Hepatocyte (in vitro differentiated cells): ENCODE measurements at places on chromosomes 7 and 10. TPM values are rescaled to one million over a fixed set of nuclear protein-coding genes. Genes with fewer than 3 reads are reported as not detected.

GRCh38 chr10:84095811-84096497 is 43.4 kb upstream of the GHITM start:
- no peak overlapping the region for H3K27ac ChIP-seq
- no peaks in the 10 kb centered on the region for H3K4me1 ChIP-seq
- H3K4me3 ChIP-seq, result no peak overlapping the region
- no peak for DNase-seq

- H3K27me3 ChIP-seq, result peaks cover 3% of the 10 kb centered on the region
- H3K27ac ChIP-seq, result no peak overlapping the region
- no peaks in the 10 kb centered on the region for H3K36me3 ChIP-seq
Measured at GRCh38 chr7:128387216-128388144, 22.3 kb downstream of the IMPDH1 start.

DNA sequence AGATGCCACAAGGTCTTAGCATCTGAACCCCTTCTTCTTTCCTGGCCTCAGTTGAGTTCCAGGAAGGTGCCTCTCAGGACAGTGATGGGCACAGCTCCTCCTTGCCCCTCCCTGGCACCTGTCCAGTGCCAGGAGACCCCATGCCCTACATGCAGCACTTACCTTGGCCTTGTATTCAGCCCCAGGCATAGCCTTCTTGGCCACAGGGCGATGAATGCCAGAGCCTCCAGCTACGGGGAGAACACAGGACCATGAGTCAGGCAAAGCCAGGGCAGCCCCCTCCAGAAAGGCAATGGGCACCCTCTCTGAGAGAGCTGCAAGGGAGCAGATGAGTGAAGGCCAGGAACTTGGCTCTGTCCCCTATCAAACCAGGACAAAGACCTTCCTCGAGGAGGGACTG is 24.3 kb upstream of the FRAT2 start:
- no peak overlapping the region for H3K4me3 ChIP-seq
- no peaks in the 10 kb centered on the region for H3K4me1 ChIP-seq
- no peaks in the 10 kb centered on the region for H3K36me3 ChIP-seq

The SNCG gene
- total RNA-seq, result 2.7 and 12.1 TPM in 2 replicates

DNA sequence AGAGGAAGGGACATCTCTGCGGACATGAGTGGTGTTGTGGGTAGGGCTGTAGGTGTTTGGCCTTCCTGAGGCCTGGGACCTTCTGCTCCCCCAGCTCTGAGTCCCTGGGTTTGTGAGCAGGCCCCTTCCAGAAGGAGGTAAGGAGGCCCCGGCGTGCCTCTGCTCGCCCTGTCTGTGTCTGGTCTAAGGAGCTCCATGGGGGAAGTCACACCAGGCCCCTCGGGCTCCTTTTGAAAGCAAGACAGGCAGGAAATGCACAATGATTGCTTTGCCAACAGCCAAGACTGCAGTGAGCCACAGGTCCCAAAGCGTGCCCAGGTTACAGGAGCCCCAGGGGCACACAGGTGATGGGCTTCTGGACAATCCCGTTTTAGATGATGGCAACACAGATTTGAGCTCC is 89.5 kb downstream of the FAM53B start:
- no peak overlapping the region for H3K27ac ChIP-seq
- no peak for DNase-seq
- no peaks in the 10 kb centered on the region for H3K4me1 ChIP-seq
- H3K36me3 ChIP-seq, result no peaks in the 10 kb centered on the region
- no peak overlapping the region for H3K4me3 ChIP-seq

The ZC3HAV1 gene
- total RNA-seq, result 25.5 and 27.9 TPM in 2 replicates

The FFAR4 gene
- 0.16 TPM in 1 of 2 replicates, not detected in the other for total RNA-seq

DNA sequence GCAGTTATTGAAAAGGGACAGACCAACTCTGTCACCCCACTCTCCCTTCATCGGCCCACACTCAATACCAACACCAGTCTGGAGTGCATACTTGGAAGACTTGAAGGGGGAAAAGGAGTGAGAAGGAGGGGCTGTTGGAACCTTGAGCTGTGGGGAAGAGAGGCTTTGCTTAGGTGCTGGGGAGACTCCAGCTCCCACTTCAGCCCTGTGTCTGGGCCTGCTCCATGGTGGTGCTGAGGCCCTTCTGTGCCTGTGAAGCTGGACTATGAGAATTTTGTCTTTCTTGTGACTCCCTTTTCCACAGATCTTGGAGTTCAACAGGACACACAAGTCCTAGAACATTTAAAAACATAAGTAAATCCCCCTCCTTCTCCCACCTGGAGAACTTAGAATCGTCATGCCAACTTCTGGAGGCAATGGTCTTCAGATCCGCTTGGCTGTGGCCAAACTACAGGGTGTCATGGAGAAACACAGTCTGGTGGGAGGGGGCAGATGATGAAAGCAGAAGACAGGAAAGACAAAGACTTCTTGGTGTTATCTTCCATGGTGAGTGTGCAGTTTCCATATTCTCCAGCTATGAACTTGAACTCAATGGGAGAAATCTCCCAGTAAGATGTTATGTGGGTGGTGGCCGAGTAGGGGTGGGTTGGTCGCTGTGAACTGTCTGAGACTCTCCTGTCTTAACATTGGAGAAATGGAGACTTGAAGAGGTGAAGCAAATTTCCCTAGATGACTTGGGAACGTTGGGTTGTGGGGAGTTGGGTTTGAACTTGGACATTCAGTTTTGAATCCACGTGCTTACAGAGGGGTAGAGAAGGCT is 18.4 kb upstream of the GIMAP8 start:
- peaks cover 3% of the 10 kb centered on the region for H3K27me3 ChIP-seq
- H3K4me3 ChIP-seq, result no peak overlapping the region
- DNase-seq, result no peak
- H3K27ac ChIP-seq, result no peak overlapping the region
- H3K36me3 ChIP-seq, result no peaks in the 10 kb centered on the region
- H3K4me1 ChIP-seq, result no peaks in the 10 kb centered on the region

DNA sequence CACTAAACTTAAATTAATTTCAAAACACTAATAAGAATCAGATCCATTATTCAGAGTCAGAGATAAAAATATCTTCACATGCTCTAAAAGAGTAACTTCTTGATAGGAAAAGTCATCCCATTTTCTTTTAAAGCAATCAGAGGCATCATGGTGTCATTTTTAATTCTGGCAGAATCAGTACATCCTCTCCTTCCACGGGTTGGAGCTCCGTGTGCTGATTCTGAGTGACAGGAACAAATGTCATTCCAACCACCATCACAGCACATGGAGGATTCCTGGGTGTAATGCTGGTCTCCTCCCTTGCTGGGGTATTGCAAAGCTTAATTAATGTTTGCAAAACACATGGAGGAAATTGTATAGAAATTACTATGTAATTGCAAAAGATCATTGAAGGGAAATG is 114.5 kb upstream of the IMMP2L start:
- no peak overlapping the region for H3K27ac ChIP-seq
- no peak for DNase-seq
- H3K36me3 ChIP-seq, result no peaks in the 10 kb centered on the region
- no peak overlapping the region for H3K4me3 ChIP-seq

- H3K4me3 ChIP-seq, result no peak overlapping the region
- no peaks in the 10 kb centered on the region for H3K36me3 ChIP-seq
- peak; percentile 66 for DNase-seq
- H3K27me3 ChIP-seq, result no peaks in the 10 kb centered on the region
- H3K4me1 ChIP-seq, result no peaks in the 10 kb centered on the region
Measured at GRCh38 chr7:140005754-140006503, 56.8 kb downstream of the PARP12 start.

The CFTR gene
- total RNA-seq, result 72.9 and 87.0 TPM in 2 replicates

The CTAGE6 gene
- total RNA-seq, result 0.07 TPM in 1 of 2 replicates, not detected in the other

The DDIT4 gene
- 162 and 165 TPM in 2 replicates for total RNA-seq

GRCh38 chr7:1920266-1920681 is 250.2 kb downstream of the ELFN1 start:
- no peak overlapping the region for H3K4me3 ChIP-seq
- no peaks in the 10 kb centered on the region for H3K27me3 ChIP-seq

- peaks cover 32% of the 10 kb centered on the region for H3K4me1 ChIP-seq
- peak; percentile 22 for DNase-seq
- peak overlapping the region; percentile 56 for H3K27ac ChIP-seq
- no peaks in the 10 kb centered on the region for H3K27me3 ChIP-seq
- H3K4me3 ChIP-seq, result no peak overlapping the region
Measured at GRCh38 chr10:119896061-119896655, 3.6 kb downstream of the SEC23IP start.

DNA sequence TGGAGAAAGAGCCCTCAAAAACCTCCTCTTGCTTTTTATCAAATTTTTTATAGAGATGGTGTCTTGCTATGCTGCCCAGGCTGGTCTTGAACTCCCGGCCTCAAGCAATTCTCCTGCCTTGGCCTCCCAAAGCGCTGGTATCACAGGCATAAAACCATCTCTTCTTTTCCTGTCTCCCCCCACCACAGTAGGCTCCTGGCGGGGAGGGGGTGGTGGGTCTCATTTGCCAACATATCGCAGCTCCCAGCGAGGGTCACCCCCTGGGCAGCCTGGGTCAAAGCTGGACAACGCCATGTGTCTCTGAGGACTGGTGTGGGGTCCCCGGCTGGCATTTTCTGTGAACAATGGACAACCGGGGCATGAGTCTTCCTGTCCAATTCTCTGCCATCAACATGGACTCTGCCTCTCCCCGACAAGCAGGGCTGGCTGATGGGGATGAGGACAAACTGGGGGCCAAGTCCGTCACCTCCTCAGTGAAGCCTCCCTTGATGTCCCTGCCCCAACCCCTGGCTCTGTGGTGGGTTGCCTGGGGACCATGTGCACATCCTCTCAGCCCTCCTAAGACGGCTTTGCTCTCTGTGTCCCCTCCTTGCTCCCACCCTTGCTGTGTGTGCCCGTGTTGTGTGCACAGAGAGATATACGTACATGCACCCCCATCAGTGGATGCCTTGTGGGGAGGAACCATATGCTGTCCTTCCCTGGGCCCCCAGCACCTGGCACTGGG is 86.4 kb upstream of the GNA12 start:
- H3K36me3 ChIP-seq, result no peaks in the 10 kb centered on the region
- no peak overlapping the region for H3K4me3 ChIP-seq
- H3K27me3 ChIP-seq, result no peaks in the 10 kb centered on the region
- no peak for DNase-seq

The NXPH1 gene
- total RNA-seq, result 0.28 TPM in 1 of 2 replicates, not detected in the other

- H3K36me3 ChIP-seq, result no peaks in the 10 kb centered on the region
- no peaks in the 10 kb centered on the region for H3K27me3 ChIP-seq
- H3K4me1 ChIP-seq, result peaks cover 34% of the 10 kb centered on the region
Measured at GRCh38 chr10:22433875-22434274, 88.6 kb downstream of the SPAG6 start.

DNA sequence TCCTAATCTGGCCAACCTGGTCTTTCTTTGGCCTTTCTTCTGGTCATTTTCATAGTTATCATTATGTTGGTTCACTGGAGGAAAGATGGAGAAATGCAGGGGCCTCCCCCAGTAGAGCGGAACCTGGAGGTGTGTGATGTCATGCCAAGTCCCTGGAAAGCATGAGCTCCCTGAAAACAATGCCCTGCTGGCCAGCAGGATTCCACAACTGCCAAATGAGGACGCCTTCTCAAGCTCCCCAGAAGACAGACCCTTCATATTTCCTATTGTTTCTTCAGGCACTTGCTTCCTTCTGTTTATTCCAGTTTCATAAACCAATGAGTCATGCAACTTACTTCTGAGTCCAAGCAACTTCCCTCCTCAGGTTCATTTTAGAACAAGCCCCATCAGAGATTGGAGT is 339.0 kb downstream of the GATA3 start:
- H3K27ac ChIP-seq, result no peak overlapping the region
- DNase-seq, result no peak
- H3K4me3 ChIP-seq, result no peak overlapping the region
- no peaks in the 10 kb centered on the region for H3K36me3 ChIP-seq
- no peaks in the 10 kb centered on the region for H3K4me1 ChIP-seq
- no peaks in the 10 kb centered on the region for H3K27me3 ChIP-seq

DNA sequence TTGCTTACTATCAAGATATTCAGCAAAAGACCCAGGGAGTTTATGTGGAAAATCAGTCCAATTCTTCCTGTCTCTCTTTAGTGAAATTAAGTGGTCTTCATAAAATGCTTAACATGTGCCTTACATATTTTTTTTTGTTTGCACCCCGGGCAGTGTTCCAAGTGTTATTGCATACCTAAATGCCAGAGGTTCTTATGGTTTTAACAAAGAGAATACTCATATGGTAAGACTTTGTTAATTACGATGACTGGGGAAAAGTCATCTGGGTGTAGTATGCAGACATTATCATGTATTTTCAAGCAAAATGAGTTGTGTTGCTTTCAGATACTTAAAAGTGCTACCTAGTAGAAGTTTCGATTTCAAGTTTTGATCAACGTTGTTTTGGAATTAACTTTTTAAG is 82.6 kb downstream of the PRKG1 start:
- H3K27me3 ChIP-seq, result no peaks in the 10 kb centered on the region
- H3K4me3 ChIP-seq, result no peak overlapping the region
- DNase-seq, result no peak
- no peak overlapping the region for H3K27ac ChIP-seq

DNA sequence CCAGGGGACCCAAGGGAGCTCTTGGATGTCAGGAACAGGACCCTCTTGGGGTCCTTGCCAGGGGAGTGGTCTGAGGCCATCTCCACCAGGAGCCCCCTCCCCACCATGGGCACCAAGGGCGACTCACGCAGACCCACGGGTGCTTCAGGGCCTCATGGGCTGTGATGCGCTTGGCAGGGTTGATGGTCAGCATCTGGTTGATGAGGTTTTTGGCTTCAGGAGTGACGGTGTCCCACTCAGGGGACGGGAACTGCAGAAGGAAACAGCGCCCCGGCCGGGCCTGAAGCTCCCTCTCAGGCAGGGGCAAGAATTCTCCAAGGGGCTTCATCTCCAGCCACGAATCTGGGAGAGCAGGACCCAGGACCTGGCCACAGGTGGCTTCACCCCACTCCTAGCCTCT is 41.3 kb downstream of the YKT6 start:
- H3K27ac ChIP-seq, result no peak overlapping the region
- H3K36me3 ChIP-seq, result no peaks in the 10 kb centered on the region
- H3K27me3 ChIP-seq, result no peaks in the 10 kb centered on the region

DNA sequence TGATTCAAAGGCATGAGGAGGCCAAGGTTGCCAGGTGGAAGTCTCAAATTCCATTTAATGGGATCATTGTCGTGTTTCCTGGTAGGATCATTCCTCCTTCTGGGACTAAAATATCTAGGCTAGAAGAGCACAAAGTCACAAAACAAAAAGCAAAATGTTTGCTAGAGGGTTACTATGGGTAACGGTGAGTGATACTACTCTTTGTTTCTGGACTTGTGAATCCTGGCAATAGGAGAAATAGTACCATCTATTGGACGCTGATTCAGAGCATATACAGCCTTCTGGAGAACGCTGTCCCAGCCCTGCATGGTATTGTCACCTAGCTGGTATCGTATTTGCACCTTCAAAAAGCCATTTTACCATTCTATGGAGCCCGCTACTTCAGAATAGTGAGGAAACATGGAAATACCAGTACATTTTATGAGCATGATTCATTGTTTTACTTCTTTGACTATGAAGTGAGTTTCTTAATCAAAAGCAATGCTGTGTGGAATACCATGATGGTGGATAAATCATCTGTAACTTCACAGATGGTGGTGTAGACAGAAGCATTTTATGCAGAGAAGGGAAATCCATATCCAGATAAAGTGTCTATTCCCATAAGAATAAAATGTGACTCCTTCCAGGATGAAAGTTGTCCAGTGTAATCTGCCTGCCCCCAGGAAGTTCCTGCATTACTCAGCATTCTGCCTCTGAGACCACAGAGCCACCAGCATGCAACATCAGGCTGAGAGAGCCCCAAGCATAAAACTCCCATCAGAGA is 361.0 kb downstream of the ETV1 start:
- H3K27me3 ChIP-seq, result no peaks in the 10 kb centered on the region
- peaks cover 4% of the 10 kb centered on the region for H3K4me1 ChIP-seq
- no peak for DNase-seq
- no peaks in the 10 kb centered on the region for H3K36me3 ChIP-seq

The GRID1 gene
- total RNA-seq, result 0.24 and 0.37 TPM in 2 replicates
